Activated B cell treated with CpG ODN at 0.5 μM for 24 hours (primary cell): ENCODE measurements at places on chromosomes 3 and 15.

GRCh38 chr3:41338276-41338675 is 139.0 kb downstream of the CTNNB1 start:
- DNase-seq = no peak

DNA sequence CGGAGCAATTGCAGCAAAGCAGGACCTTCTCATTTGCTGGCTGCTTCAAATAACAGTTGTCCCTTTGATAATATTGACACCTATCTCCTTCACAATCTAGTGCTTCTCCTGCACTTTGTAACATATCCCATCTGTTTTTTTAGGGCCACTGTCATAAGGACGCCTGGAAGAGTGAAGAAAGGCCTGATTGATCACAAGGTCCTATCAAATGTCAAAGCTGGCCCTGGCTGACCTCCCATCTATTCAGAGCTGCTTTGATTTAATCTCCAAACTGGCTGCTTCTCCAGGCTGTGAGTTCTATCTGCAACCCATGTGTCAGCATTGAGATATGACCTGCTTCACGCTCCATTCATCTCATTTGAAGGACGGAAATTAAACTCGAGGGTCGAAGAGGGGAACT is 601.2 kb upstream of the KCNMB2 start:
- DNase-seq = no peak

DNA sequence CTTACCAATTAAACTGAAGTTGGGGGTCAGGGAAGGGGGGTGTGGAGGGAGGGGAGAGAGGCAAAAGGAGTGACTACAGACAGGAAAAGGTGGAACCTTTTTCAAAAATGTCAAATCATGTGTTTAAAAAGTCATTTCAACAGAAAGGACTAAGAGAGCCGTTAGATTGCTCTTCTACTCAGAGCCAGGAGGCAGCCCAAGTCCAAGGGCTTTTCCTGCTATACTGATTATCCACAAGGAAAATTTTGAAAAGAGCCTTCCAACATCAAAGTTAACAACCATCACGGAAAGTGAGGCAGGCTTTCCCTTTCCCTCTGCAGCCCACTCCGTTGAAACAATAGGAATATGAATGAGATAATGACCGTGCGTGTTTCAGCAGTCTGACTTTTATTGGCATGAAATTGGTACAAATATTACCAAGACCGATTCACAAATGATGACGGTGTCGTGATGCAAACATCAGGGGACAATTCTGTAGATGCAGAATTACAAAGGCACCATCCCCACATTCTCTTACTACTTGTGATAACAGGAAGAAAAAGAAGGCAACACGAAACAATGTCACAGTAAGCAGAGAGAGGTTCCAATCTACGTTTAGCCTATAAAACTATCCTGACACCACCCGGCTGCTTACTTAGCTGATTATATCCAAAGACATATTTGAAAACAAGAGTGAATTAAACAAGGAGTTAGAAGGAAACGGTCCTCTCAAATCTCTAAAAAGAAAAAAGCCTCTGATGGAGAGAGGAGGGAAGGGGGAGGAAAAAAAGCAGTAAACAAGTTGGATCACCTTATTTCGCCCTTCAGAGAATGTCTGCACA is 453.7 kb downstream of the FOXP1 start:
- no peak for DNase-seq

DNA sequence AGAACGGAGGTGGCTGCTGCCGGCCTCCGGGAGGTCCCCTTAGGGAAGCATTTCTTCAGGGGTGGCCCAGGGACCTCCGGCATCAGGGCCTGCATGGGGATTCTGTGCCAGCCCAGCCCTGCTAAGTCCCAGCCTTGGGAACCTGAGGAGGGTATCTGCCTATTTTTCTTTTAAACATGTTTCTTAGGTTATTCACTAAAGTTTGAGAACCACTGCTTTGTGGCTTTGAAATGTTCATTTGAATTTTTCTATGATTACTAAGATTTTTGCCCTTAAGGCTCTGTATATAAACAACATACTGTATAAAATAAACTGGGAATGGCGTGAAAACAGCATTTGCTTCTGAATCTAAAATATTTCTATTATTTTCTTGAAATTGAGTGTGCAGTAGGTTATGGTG is 24.4 kb downstream of the FAN1 start:
- DNase-seq = no peak
